ENCODE measurements at places on chromosomes 6 and 20. TPM values are rescaled to one million over a fixed set of nuclear protein-coding genes. Genes with fewer than 3 reads are reported as not detected.

The MAPK13 gene
- 62.2 TPM for total RNA-seq

The LY6G6D gene
- total RNA-seq: not detected

The BTN1A1 gene
- total RNA-seq: not detected

The C6orf15 gene
- total RNA-seq: not detected

DNA sequence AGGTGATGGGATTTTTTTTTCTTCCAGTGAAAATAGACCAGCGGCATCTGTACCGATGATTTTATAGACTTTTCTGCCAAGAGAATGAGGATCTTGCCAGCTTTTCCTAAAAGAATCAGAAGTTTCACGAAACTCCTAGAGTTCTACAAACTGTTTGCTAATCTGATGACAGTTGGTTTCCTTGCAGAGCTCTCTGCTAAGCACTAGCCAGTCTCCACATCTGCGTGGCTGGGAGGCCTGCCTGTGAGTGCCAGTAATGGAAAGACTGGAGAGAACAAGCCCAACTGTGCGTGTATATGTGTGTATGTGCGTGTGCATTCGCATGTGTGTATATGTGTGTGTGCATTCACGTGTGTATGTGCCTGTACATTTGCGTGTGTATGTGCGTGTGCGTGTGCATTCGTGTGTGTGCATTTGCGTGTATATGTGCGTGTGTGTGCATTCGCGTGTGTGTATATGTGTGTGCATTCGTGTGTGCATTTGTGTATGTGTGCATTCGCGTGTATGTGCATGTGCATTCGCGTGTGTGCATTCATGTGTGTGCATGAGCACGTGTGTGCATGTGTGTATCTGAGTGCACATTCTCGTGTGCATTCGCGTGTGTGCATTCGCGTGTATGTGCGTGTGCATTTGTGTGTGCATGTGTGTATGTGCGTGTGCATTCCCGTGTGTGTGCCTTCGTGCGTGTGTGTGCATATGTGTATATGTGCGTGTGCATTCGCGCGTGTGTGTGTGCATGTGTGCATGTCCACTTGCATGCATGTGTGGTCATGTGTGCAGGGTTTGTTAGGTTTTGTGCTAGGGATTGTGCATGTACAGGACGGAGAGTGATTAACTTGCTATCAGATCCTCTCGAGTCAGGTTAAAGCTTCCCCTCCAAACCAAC is 379.4 kb downstream of the TAF4 start:
- no peaks in the 10 kb centered on the region for H3K27me3 ChIP-seq
- H3K27ac ChIP-seq: no peak overlapping the region
- H3K36me3 ChIP-seq: no peaks in the 10 kb centered on the region
- no peak overlapping the region for H3K4me3 ChIP-seq
- peaks cover 6% of the 10 kb centered on the region for H3K4me1 ChIP-seq

DNA sequence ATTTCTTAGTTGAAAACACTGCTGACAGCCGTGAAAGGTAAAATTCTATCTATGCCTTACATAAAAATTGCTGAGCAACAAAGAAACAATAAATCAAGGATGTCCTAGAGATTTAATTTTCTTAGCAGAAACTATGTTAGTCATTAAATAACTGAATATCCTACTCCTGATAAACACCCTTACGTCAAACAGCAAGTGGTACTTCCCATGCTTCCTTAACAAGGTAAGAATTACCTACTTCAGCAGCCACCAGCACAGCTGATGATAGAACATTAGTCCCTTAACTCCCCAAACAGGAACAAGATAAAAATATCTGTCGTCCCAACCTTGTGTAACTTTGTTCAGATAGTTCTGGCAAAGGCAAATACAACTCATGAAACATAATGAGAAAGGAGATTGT is 8.7 kb downstream of the SERPINB6 start:
- H3K27ac ChIP-seq: peak overlapping the region; percentile 29
- no peaks in the 10 kb centered on the region for H3K27me3 ChIP-seq
- no peak for DNase-seq
- peaks cover 27% of the 10 kb centered on the region for H3K4me1 ChIP-seq
- no peaks in the 10 kb centered on the region for H3K36me3 ChIP-seq
- H3K4me3 ChIP-seq: no peak overlapping the region
